ENCODE measurements at places on chromosomes 4 and X.

GRCh38 chr4:24330573-24330972 lies 253.8 kb downstream of the DHX15 start:
- no peak for DNase-seq

DNA sequence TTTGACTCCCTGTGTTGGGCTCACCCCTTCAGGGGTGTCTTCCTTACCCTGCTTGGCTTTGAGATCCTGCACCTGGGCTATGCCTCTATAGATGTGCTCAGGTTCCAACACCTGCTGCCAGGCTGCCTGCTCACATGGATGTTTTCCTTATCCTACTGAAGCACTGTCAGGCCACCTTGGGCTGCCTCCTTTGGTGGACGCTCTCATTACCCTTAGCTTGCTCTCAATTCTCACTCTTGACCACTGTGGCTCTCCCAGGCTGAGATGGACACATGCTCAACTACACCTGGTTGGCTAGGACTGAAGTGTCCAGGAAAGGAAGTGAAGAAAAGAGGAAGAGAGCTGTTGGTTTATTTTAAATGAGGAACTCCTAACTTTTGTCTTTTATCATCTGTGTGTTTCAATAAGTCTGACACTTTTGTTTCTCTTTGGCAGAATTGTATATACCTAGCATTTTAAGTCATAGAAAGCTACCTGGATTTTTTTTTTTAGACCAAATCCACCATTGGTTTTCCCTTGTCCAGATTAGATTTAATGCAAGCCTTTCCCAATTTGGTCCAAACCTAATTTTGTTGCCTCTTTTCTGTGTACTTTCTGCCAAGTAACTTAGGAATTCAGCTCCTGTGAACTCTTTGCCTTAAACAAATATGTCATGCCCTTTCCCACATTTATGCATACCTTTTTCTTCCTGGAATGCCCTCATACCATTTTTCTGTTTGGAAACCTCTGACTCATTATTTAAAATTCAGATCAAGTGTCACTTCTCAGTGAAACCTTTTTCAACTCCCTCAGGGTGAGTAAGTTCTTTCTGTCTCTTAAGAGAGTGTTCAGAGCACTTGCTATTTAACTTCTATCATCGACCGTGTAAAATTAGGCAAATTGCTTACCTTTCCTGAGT lies 175.8 kb downstream of the GC start:
- DNase-seq = no peak

GRCh38 chr4:39759569-39759968 lies 61.6 kb downstream of the UBE2K start:
- no peak for DNase-seq

DNA sequence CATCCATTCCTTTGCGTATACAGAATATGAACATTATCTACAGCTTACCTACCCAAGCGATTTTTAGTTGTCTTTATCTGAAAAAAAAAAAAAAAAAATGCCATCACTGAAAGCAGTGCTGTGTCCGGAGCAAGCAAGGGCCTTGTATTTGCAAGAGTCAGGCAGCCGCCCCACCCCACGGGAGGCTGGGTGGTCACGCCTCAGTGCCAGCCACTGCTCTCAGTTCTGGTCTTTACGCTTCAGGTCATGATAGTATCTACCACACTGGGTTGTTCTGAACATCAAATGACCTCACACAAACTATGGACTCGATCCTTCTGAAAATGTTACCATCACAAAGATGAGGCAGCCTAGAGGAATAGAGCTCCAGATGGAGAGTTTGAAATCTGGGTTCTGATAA lies 62.7 kb upstream of the HELT start:
- DNase-seq = no peak

GRCh38 chrX:18348047-18348446 lies 6.4 kb downstream of the SCML2 start:
- no peak for DNase-seq

GRCh38 chr4:170827562-170828274 lies 738.0 kb upstream of the AADAT start:
- DNase-seq = no peak

DNA sequence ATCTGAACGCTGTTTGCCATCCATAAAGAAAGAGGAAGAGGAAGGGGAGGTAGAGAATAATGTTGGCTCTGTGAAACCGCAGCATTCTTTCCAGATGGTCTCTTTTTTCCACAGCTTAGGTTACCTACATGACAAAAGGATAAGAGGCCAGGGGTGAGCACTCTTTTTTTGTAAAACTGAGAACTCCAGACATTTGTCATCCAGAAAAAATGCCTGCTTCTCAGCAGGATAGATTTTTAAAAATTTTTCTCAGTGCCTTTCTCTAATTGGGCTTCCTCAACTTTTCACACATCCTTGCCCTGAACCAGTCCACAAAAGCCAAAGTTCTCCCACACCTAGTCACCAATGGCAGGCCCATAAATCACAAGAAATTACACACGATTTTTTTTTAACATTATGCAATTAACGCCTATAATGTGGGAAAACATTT lies 158.1 kb upstream of the TENM3 start:
- no peak for DNase-seq
